Lung (tissue), 17 donors: ENCODE measurements at places on chromosomes 12 and 14. TPM values are rescaled to one million over a fixed set of nuclear protein-coding genes. Genes with fewer than 3 reads are reported as not detected.

HOXC9 gene
- total RNA-seq = not detected

LYZ gene
- total RNA-seq = 171 TPM

GRCh38 chr14:66105815-66106214 is 380.4 kb upstream of the CCDC196 start:
- no peak for DNase-seq
- no peak overlapping the region for H3K27ac ChIP-seq
- no peak overlapping the region for H3K4me3 ChIP-seq
- no peaks in the 10 kb centered on the region for H3K36me3 ChIP-seq
- no peaks in the 10 kb centered on the region for H3K4me1 ChIP-seq
- H3K27me3 ChIP-seq = no peaks in the 10 kb centered on the region

DNA sequence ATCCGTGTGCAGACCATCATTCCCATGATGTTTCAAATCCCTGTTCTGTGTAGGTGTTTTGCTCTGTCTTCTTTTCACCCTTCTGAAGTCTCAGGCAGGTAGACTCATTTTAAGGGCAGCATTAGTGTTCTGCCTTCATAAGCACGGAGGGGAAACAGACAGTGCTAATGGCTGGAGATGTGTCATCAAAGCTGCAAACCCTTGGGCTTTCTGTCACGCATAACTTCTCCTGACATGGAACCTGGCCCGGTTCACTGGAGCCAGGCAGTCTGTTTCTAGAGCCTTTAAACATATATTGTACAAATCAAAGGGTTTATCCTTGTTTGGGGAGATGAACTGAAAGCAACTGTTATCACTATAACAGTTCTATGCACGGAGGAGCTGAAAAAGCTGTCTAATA is 141.4 kb downstream of the TMEM132D start:
- H3K4me3 ChIP-seq = no peak overlapping the region
- H3K4me1 ChIP-seq = no peaks in the 10 kb centered on the region
- DNase-seq = no peak
- H3K27ac ChIP-seq = no peak overlapping the region

- H3K27ac ChIP-seq = no peak overlapping the region
- no peak overlapping the region for H3K4me3 ChIP-seq
- H3K36me3 ChIP-seq = no peaks in the 10 kb centered on the region
Observed at GRCh38 chr14:44833376-44834060, 128.2 kb downstream of the KLHL28 start.

GRCh38 chr14:99566009-99566389 is 38.0 kb downstream of the CCDC85C start:
- no peak overlapping the region for H3K27ac ChIP-seq
- H3K36me3 ChIP-seq = no peaks in the 10 kb centered on the region
- peak; percentile 76 for DNase-seq
- peaks cover 62% of the 10 kb centered on the region for H3K4me1 ChIP-seq

DNA sequence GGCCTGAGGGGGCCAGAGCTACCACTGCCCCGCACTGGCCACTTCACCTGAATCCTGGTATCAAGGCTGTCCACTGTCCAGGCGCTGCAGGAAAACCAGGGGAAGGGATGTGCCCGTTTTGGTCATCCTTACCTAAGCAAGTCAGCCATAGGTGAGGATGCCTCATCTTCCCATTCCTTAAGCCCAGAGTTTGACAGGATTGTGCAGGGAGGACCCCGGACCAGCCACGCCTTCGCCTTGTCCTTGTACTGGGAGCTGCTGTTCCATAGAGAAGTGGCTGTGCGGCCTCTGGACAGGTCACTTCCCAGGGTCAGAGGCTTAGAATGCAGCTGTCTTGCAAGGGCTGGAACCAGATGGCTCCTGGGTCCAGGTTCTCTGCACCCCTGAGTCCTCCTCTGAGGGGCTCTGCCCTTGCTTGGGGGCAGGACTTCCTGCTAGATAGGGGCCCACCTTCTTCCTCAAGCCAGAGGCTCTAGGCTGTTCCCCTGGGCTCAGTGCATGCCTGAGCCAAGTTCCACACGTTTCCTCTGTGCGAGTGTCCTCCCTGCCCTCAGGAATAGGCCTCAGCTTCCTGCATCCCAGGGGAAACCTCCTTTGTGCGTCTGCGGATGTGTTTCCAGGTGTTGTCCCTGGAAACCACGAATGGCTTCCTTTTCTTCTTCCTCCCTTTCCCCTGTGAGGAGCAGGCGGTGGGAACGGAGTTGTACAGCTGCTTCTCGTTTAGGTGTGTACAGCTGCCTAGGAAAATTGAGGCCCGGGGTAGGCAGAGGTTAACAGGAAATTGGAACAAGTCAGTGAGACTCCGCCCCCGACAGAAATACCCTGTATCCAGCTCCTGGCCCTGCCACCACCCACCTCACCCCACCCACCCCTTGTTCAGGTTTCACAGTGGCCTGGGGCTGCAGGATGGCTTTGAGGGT is 54.3 kb upstream of the RIN3 start:
- no peaks in the 10 kb centered on the region for H3K27me3 ChIP-seq
- no peak overlapping the region for H3K4me3 ChIP-seq
